ENCODE measurements at places on chromosomes 5 and 9.

GRCh38 chr9:63859475-63860215 lies 1425.4 kb downstream of the FOXD4L5 start:
- DNase-seq: no peak
- no peaks in the 10 kb centered on the region for H3K4me1 ChIP-seq
- H3K4me3 ChIP-seq: peak overlapping the region; percentile 76
- H3K27ac ChIP-seq: peak overlapping the region; percentile 63

DNA sequence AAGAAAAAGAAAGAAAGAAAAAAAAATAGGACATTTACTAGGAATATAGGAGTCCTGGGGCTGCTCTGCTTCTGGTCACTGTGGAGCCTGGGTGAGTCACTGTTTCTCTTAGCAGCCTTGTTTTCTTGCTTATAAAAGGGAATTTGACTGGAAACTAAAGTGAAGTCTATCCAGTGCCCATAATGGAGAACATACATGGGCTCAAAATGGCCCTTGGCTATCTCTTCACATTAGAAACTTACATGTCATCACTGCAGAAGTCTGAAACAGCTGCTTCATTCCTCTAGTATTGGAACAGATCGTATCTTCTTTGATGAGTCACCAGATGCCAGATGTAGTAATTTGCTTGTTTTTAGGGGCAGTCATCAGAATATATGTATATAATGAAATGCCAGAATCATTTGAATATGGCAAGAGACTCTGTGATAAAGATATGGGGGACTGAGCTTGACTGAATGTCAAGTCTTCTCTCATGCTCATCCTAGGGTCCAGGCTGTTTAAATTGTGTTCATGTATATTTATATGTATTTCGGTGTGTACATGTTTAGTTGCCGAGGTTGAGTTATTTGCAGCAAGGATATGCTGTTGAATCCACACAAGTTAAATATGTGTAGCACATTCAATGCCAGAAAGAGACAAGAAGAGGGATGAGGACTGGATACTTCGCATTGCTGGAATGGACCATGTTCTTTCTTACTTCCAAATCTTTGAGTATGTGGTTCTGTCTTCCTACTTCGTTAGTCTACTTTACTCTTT lies 56.7 kb downstream of the SGCD start:
- no peak for DNase-seq
- H3K27ac ChIP-seq: no peak overlapping the region
- no peaks in the 10 kb centered on the region for H3K4me1 ChIP-seq
- no peak overlapping the region for H3K4me3 ChIP-seq

DNA sequence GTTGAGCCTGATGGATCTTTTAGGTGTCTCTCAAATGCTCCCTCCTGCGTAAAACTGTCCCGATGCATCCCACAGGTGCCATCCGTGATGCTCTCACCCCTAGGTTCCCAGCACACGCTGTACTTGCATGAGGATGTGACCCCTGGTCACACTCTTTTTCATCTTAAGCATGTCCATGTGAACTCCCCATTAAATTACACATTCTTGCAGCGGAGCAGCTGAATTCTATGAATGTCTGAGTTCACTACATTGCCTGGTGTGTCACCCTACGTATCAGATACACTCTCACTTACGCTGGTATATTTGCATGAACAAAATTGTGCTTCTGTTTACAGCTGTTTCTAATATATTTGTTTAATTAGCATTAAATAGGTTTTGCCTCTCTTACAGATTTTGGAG lies 105.3 kb upstream of the RETREG1 start:
- no peak overlapping the region for H3K27ac ChIP-seq
- H3K4me3 ChIP-seq: no peak overlapping the region
- no peaks in the 10 kb centered on the region for H3K36me3 ChIP-seq
- H3K27me3 ChIP-seq: no peaks in the 10 kb centered on the region

DNA sequence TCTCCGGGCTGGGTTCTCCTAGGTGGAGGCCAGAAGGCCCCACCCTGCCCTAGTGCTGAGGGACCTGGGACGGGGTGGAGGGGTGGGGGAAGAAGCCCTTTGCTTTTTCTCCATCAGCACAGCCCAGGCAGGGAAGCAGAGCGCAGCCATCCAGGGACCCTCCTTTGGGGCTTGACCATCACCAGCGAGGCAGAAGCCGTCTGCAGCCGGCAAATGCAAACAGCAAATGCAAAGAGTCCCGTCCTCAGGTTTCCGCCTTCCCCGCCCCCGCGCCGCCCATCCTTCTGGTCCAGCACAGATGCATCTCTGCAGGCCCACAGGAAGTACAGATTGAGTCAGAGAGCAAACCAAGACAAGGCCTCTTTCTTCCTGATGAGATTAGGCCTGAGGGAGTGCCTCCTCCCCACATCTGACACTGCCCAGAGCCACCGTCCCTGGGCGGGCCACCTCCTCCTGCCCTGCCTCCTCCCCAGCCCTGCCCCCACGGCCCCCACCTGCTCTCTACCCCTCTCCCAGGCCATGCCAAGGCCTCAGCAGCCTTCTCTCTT lies 23.4 kb downstream of the CORO2A start:
- H3K4me3 ChIP-seq: no peak overlapping the region
- H3K36me3 ChIP-seq: no peaks in the 10 kb centered on the region
- H3K27me3 ChIP-seq: peaks cover 15% of the 10 kb centered on the region
- H3K27ac ChIP-seq: peak overlapping the region; percentile 83
- DNase-seq: no peak
- H3K4me1 ChIP-seq: peaks cover 3% of the 10 kb centered on the region

DNA sequence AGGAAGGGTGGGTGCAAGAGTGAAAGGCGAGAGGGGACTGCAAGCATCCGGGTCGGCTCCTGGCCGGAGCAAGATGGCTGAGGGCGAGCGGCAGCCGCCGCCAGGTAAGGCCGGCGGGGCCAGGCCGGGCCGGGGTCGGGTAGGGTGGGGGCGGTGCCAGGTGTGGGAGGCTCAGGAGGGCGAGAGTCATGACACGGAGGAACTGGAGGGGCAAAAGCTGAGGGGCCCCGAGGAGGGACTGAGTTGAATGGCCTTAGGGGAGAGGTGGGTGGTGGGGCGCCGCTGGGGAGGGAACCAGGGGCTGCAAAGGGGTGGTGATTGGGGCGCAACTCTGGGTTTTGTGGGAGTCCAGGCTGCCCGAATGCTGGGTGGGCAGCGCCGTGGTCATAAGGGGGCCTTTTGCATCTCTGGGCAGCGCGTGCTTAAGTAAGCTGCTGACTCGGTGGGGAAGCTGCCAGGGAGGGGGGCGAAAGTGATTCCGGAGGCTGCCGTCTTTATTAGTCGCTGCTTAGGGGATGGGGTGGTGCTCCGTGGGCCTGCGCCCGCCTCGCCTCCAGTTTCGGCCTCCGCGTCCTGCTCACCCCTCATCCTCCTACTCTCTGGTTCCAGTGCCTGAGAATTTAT lies 425 bp downstream of the PTPA start:
- peak overlapping the region; percentile 94 for H3K4me3 ChIP-seq
- DNase-seq: no peak
- H3K36me3 ChIP-seq: peaks cover 3% of the 10 kb centered on the region
- H3K27me3 ChIP-seq: no peaks in the 10 kb centered on the region
- H3K27ac ChIP-seq: peak overlapping the region; percentile 98
- H3K4me1 ChIP-seq: peaks cover 60% of the 10 kb centered on the region

All from stimulated activated naive B cell treated with anti-CD40 and anti-IgM and Interleukin-4, amounts not matched to agents 10 μg/mL and 1 μg/mL and 100 μg/mL, for 72 hours (primary cell).